ENCODE measurements at places on chromosomes 11 and 22.

- DNase-seq: no peak
These were observed 178.2 kb upstream of the ZC3H12C start for GRCh38 chr11:109914809-109915653.

- DNase-seq: no peak
These were observed 12.2 kb downstream of the SMTN start for GRCh38 chr22:31093086-31093850.

- no peak for DNase-seq
These were observed 278.4 kb downstream of the KIRREL3 start for GRCh38 chr11:126722006-126722736.

- DNase-seq: no peak
These were observed 303.0 kb upstream of the PITPNB start for GRCh38 chr22:28222052-28222451.

- DNase-seq: no peak
These were observed 54.4 kb upstream of the JAM3 start for GRCh38 chr11:134014511-134014910.

- no peak for DNase-seq
These were observed 550.7 kb downstream of the INSC start for GRCh38 chr11:15665368-15665871.

DNA sequence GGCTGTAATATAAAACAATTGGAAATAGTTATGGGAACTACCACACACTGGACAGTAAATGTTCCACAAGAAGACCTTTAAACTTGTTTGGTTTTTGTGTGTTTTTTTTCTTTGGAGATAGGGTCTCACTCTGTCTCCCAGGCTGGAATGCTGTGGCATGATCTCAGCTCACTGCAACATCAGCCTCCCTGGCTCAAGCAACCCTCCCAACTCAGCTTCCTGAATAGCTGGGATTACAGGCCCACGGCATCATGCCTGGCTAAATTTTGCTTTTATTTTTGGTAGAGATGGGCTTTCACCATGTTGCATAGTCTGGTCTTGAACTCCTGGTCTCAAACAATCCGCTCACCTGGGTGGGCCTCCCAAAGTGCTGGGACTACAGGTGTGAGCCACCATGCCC is 121.0 kb downstream of the MPPED2 start:
- no peak for DNase-seq

DNA sequence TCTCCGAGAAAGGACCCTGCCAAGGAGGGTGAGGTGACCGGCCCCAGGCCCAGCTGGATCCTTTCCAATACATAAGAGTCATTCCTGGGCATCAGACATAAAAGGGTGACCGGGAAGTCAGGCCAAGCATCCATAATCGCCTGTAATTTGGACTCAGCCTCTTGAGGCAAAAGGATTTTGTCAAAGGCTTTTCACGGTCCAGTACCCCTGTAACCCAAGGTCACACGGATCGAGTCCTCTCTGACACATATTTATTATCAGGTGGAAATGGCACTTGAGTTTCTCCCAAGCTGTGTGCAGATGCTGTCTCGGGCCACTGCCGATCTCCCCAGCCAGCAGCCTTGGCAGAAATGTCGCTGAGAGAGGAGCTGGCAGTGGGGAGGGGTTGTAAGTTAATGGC is 556.5 kb downstream of the MN1 start:
- DNase-seq: no peak

DNA sequence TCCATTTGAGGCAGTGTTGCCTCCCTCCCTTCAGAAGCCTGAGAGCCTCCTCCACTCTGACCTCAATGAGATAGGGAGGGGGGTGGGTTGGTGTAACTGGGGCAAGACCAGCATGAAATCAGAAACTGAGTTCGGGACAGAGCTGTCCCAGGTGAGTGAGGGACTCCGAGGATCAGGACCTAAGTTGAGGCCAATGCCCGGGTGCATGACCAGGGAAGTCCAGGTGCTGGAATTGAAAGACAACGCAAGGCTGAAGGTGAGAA is 40.8 kb upstream of the ZBED5 start:
- DNase-seq: no peak

- DNase-seq: no peak
These were observed 15.0 kb downstream of the DENND5A start for GRCh38 chr11:9250139-9250582.

DNA sequence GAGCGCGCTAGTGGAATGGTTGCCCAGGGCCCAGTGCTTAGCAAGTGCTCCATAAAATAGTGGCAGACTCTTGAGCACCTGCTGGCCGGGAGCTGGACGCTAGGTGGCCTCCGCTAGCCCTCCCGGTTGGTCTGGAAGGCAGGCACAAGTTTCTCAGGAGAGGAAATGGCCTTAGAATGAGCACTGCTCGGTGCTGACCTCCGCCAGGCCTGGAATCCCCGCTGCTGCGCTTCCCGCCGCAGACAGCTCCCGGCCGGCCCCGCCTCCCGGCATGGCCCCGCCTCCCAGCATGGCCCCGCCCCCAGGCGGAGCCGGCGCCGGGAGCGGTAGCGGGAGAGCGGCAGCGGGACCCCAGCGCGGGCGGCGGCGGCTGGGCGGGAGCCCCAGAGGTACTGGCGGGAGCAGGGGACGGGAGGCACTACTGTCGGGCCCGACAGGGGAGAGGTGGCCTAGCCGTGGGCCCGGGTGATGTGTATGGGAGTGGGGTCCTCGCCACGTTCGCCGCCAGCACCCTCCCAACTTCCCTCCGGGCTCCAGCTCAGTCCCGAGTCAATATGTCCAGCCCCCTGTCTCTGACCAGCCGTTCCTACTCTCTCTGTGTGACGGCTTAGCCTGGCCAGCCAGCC is at the start of gene SIPA1:
Gene SIPA1, plus strand, starts transcription at position 308 of the 626 bp plus-strand sequence. CDS start 2,821 bp downstream, outside the sequence.
- peak; percentile 71 for DNase-seq

GRCh38 chr22:36351921-36352802 is 35.6 kb downstream of the MYH9 start:
- DNase-seq: no peak

GRCh38 chr22:35114131-35114980 is 48.4 kb downstream of the ISX start:
- no peak for DNase-seq

- DNase-seq: no peak
These were observed 46.9 kb upstream of the SYT9 start for GRCh38 chr11:7204778-7205177.

- no peak for DNase-seq
These were observed 3.3 kb upstream of the E2F8 start for GRCh38 chr11:19244084-19244483.

DNA sequence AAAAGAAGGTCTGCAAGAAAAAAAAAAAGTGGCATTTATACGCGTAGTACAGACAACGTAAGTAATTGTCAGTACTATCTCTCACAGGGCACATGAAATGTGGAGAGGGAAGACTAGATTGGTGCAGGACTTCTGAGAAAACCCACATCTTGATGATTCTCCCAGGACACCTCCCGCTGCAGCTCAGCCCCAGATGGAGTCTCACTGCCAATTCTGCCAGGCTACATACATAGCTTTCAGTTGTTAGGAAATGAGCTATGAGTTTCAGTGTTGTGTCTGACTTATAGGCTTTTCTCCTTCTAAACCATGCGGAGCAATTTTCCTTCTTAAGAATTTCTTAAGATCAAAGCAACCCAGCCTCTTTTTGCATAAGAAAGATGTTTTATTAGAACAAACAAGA is 9.6 kb downstream of the OR5A2 start:
- no peak for DNase-seq

DNA sequence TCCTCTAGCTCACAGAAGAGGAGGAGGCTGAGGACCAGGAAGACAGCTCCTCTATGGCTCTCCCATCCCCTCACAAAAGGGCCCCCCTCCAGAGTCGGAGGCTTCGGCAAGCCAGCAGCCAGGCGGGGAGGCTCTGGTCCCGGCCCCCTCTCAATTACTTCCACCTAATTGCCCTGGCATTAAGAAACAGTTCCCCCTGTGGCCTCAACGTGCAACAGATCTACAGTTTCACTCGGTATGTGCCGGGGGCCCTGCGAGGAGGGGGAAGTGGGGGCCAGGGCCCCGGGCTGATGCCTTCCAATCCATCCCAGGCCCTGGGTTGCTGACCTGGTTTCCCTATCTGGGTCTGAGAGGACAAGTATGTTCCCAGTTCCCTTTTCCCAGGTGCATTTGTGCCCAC is 7.9 kb downstream of the FOXR1 start:
- DNase-seq: no peak

DNA sequence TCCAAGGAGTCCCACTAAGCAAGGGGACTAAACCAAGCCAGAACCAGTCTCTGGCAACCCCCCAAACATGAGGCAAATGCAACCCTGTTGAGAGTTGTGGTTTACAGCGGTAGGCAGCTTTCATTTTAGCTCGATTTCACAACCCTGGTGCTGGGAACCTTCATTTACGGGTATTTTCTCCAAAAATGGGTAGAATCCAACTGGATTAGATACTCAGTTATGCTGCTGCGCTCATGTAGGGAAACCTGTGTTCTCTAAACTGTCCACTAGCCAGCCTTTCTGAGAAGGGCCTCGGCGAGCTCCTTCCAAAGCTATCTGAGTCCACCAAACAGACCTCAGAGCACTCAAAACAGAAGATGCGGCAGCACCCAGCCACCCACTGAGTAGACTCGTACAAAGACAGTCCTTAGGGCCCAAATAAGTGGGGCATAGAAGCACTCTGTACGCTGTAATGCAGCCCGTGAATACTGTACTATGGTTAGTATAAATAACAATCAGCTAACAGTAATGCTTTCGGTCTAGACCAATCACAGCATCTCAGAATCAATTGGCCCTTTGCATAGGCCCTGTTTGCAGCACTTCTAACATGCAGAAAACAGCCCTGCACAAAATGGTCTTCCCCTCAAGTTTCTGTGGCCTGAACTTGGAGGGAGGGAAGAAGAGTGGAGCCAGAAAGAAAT is 104.7 kb downstream of the ETS1 start:
- DNase-seq: no peak

- no peak for DNase-seq
These were observed 6.0 kb downstream of the IZUMO1R start for GRCh38 chr11:94310191-94310875.

- no peak for DNase-seq
These were observed 4.2 kb downstream of the STARD10 start for GRCh38 chr11:72789493-72790131.

- DNase-seq: no peak
These were observed 2413.8 kb upstream of the RAG2 start for GRCh38 chr11:39011797-39012196.

DNA sequence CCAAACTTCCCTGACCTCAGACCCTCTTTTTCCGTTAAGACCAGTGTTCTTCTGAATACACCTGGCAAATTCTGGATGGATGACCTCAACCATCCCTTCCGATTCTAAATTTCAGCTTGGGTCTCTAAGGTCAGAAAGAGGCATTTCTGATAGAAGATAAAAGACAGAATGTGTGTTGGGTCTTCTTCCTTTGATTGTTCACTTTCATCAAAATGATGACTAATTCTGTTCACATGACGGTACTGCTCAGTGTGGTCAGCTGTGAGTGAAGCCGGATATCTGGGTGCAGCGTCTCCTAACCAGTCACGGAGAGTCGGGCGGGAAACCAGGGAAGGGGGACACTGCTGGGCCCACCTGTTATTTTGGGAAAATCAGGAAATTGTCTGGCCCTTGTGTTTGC is 151.6 kb upstream of the NAV2 start:
- no peak for DNase-seq

DNA sequence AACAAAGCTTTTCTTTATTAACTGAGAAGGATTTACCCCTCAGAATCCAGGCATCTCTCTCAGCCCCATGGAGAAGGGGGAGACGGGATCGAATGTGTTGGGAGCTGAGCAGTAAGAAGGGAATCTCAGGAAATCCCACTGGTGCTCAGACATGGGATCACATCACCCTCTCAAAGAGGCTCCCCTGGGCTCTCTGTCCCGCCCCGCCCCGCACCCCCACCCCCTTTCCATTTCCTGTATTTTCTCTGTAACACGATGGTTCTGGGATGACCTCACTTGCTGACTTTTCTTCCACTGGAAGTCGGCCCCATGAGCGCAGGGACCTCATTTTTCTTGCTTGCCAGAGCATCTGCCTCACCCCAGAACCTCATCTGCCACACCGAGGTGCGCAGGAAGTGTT is 100.0 kb downstream of the RPS6KA4 start:
- no peak for DNase-seq

Measured in T-helper 2 cell (primary cell).